ENCODE measurements at places on chromosomes 13 and 19.

DNA sequence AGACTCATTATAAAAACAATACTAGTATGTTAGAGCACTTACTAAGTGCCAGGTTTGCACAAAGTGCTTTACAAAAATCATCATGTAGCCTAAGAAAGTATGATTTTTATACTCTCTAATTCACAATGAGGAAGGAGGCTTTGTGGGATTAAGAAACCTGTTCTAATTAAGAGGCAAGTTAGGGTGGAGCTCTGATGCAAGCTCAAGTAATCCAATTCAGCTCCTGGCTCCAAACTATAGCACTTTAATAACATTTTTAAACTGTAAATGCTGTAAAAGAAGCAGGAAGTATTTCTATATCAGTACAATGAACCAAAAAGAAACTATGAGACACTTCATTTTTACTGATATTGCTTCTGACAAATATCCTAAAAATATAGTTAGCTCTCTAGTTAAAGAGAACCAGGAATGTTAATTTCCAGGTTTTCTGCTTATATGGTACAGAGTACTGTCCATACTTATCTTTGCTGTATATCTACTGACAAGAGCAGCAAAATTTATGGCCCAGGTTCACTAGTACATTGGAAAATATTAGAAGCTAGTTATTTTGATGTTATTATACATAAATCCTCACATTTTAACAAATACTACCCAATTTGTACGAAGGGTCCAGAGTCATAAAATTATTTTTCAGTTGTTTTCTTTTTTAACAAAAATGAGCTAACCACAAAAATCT, 482.0 kb downstream of the DIAPH3 start:
- DNase-seq = no peak

DNA sequence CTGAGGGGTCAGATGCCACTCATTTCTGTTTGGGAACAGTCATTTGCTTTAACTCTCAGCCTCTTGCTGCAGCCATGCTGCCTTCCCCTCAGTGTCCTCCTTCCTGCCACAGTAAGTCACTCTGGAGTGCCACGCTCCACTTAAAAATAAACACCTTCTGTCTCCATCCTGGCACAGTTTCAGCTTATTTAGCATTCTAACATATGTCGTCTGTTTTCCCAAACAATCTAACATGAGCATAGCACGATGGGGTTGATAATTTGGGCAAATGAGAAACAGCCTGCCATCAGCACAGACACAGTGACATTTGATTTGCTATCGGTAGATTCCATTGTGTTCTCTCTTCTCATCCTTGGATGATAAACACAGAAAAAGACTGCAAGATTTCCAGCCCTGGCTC, 768.6 kb downstream of the UQCRFS1 start:
- DNase-seq = no peak

DNA sequence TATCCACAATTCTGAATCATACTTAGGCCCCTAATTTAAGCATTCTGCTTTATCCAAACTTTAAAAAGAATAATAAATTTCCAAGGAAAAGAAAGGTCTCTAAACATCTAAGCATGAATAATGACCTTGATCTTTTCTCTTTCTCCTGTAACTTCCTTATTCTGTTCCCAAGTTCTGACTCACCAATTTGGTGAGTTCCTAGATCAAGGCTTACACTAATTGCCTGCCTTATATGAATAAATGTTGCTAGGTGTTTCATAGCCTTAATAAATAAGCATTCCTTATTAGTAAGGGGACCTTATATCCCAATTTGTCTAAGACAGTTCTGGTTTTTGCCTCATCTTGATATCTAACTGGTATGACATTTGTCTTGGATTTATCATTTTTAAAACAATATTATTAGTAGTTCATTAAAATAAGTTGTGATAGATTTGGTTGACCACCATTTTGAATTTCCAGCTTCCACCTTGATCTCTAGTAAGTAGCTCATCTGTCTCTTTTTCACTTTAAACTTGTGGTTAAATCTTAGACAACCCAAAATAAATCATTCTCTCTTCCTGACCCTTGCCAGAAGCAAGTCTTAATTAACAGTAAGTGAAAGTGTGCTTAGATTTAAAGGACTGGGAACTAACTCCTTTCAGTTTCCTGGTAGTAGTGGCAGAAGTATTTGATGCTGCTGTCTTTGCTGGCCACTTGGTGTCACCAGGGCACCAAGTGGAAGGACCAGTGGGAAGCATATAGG, 121.2 kb upstream of the MLNR start:
- no peak for DNase-seq

DNA sequence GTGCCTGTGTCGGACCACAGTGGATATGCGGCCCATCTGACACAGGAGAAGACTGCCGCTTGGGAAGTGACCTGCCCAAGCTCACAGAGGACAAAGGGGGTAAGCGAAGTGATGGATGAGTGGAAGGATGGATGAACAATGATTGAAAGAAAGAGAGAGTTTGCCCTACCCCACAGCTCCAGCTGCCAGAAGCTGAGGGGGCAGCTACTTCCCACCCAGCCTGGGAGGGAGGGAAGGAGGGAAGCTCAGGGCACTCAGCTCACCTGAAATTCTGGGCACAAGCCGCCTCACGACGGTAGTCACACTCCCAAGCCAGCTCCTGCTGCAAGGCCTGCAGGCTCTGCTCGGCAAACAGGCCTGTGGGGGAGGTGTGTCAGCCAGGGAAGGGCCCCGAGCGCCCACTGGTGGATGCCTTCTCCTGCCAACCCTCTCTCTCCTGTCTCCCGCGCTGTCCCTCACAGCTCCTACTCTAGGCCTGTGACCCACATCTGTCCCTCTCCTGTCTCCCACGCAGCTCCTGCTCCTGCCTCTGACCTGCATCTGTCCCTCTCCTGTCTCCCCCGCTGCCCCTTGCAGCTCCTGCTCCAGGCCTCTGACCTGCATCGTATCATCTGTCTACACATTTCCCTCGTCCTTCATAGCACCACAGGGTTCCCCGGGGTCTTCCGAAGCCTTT, 12.0 kb upstream of the NUMBL start:
- DNase-seq = no peak

DNA sequence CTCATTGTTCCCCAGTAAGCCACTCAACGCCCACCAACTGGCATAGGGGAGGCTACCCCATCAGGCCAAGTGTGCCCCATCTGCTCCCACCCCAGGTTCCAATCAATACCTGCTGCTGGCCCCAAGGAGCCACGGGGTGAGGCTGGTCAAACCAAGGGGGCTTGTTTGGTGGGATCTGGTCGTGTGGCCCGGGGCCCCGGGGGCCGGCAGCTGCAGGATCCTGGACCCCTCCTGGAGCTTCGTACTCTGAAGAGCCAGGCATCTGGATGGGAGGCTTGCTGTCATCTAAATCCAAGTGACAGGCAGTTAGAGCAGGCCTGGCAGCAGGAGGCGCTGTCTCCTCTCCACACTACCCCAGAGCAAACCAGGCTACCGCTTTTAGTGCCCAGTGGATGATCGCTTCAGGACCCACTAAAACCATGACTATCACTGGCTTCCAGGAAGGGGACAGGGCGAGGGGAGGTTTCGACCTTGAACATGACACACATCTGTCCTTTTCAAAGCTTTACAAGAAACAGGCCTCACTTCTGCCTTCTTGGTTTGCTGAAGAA, 14.2 kb downstream of the CHERP start:
- no peak for DNase-seq

GRCh38 chr19:45526143-45526542, 18.9 kb downstream of the VASP start:
- no peak for DNase-seq

- DNase-seq = no peak
Measured at GRCh38 chr13:37490176-37490779, 108.3 kb downstream of the POSTN start.

GRCh38 chr19:2332341-2333026, 4.0 kb downstream of the SPPL2B start:
- no peak for DNase-seq

DNA sequence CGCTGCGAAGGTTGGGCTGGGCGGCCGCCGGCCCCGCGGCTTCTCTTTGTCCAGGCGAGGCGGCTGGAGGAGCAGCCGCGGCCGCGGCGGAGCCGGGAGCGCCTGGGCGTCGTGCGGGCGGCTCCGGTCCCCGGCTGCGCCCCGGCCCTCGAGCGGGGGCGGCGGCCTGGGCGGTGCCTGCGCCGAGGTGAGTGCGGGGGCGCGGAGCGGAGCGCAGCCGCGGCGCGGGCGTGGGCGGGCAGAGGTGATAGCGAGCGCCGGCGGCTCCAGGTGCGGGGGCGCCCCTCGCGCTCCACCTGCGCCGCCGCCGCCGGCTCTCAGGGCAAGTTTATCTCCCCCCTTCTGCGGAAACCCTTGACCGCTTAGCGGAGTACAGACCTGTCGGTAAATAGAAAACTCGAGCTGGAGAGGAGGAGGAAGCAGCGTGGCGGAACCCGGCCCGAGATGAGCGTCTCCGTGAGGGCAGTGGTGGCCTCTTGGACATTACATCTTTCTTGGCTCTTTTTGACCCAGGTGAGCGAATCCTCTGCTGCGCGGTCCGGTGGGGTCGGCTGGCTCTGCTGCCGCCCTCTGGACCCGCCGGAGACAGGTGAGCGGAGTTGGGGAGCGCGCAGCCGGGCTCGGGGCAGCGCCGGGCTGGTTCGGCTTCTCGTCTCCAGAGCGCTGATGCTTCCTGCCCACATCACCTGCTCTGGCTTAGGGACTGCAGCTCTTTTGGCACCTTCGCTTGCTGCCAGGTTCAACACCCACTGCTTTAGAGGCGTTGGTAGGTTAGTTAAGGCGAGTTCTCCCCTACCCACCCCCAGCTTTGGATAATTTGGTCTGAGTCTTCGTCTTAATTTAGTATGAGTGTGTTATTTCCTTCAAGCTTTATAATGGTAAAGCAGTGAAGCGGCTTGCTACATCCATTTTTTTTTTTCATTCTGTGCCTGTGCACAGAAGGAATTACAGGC, at the start of gene MTUS2:
Gene MTUS2, plus strand, starts transcription at position 241 of the 953 bp plus-strand sequence.
- no peak for DNase-seq

DNA sequence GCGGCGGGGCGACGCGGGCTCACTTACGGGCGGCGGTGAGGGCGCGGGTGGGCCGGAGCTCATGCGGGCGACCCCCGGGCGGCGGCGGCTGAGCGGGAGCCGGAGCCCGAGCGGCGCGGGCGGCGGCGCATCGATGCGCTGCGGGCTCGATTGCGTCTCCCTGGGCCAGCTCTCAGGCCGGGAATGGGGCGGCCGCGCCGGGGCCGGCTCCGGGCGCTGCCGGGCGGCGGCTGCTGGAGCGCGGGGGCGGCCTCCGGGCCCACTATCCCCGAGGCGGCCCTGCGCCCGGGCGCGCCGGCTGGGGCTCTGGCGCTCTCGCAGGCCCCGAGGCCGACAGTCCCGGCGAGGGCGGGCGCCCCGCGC, 1.4 kb upstream of the TSHZ3 start:
- no peak for DNase-seq

DNA sequence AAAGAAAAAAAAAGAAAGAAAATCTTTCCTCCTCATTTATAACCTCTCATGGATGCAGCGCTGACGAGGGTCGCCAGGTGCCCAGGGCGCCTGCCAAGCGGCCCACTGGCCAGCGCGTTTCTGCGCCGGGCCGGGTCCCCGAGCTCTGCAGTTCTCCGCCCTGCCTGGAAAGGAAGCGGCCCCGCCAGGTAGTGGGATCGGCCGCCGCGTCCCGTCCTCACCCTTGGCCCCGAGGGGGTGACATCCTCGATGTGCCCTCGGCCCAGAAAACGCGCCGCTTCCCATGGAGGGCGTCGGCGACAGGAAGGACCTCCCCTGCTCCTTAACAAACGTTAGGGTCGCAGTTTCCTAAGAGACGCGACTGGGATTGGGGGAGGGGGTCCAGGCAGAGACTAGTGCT, 56.9 kb downstream of the ZNF726 start:
- no peak for DNase-seq

DNA sequence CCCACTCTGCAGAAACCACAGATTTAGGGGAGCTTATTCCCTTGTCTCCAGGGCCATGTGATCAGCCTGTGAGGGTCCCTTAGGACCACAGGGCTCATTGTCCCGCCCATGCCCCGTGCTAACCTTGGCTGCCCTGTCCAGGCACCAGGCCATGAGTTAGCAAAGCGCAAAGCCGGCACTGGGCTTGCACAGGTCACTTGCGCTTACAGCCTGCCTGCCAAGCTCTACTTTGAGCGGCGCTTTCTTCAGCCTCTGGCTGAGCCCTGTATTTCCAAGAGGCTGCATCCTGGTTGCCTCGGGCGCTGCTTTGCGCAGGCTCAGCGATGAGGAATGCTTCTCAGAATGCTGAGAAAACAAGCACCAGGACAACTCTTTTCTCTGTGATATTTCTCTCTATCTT, 188.0 kb downstream of the TDRD3 start:
- no peak for DNase-seq

GRCh38 chr13:35530581-35530980, 54.1 kb upstream of the MAB21L1 start:
- DNase-seq = no peak

GRCh38 chr13:90510319-90510718, 837.2 kb upstream of the MIR17HG start:
- no peak for DNase-seq

DNA sequence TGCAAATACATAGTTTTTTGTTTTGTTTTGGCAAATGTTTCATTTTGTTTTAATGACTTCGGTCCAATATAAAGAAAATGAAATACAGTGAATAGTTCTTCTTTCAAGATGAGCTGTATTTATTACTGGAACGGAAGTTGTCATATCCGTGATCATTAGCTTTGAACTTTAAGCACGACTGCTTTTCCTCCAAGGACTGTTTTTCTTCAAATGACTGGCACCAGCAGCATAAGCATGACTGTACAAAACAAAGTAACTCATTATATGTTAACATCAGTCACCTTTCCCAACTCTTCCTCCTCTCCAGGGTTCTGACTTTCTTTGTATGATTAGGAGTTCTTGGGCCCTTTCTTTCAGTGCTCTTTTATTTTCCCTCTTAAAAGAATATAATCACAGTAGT, 20.5 kb downstream of the EDNRB start:
- DNase-seq = no peak

DNA sequence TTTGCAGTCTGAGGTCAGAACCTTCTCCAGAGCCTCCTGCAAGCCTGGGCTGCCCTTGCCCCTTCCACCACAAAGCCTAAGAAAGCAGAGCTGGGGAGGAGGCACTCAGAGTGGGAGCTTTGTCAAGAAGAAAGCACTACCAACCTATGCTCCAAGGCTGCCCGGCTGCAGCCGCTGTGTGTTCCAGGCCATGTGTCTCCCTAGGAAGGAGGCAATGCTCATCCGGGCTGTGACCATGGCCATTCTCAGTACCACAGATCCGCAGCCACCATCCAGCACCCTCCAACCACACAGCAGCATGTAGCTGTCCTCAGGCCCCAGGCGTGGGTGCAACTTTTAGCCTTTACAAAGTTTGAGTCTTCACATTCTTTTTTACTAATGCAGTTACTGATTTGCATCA, 22.0 kb downstream of the CARS2 start:
- DNase-seq = no peak

All from omental fat pad (tissue), 4 donors.